Aorta (tissue), 5 donors: ENCODE measurements at places on chromosomes 4 and X. TPM values are rescaled to one million over a fixed set of nuclear protein-coding genes. Genes with fewer than 3 reads are reported as not detected.

GRCh38 chrX:149513825-149514428 lies 8.8 kb upstream of the IDS start:
- no peaks in the 10 kb centered on the region for H3K27me3 ChIP-seq
- H3K27ac ChIP-seq: no peak overlapping the region
- H3K4me3 ChIP-seq: no peak overlapping the region
- DNase-seq: no peak

DNA sequence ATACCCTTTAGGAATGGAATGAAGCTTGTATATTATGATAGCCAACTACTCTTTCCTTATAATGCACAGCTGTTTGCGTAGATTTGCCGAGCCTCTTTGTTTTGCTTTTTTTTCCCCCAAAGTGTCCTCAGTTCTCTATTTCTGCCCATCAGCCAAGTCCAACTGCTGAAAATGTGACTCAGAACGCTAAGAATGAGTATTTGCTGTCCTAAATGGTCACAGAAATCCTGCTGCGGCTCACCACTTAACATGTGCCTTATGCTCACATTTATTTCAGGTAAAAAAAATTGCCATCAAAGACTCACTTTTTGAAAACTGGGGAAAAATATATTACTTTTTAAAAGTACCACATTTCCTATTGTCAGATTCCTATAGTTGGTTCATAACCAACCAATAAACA lies 36.9 kb downstream of the GABRA4 start:
- no peak for DNase-seq
- H3K36me3 ChIP-seq: no peaks in the 10 kb centered on the region
- H3K4me1 ChIP-seq: no peaks in the 10 kb centered on the region
- no peaks in the 10 kb centered on the region for H3K27me3 ChIP-seq
- no peak overlapping the region for H3K27ac ChIP-seq

DRP2 gene
- polyA plus RNA-seq: 0.25 TPM

H2BW2 gene
- not detected for polyA plus RNA-seq

GRCh38 chr4:172666711-172667368 lies 501.8 kb upstream of the GALNT7 start:
- no peak overlapping the region for H3K4me3 ChIP-seq
- no peaks in the 10 kb centered on the region for H3K36me3 ChIP-seq
- H3K4me1 ChIP-seq: no peaks in the 10 kb centered on the region
- no peak overlapping the region for H3K27ac ChIP-seq

DNA sequence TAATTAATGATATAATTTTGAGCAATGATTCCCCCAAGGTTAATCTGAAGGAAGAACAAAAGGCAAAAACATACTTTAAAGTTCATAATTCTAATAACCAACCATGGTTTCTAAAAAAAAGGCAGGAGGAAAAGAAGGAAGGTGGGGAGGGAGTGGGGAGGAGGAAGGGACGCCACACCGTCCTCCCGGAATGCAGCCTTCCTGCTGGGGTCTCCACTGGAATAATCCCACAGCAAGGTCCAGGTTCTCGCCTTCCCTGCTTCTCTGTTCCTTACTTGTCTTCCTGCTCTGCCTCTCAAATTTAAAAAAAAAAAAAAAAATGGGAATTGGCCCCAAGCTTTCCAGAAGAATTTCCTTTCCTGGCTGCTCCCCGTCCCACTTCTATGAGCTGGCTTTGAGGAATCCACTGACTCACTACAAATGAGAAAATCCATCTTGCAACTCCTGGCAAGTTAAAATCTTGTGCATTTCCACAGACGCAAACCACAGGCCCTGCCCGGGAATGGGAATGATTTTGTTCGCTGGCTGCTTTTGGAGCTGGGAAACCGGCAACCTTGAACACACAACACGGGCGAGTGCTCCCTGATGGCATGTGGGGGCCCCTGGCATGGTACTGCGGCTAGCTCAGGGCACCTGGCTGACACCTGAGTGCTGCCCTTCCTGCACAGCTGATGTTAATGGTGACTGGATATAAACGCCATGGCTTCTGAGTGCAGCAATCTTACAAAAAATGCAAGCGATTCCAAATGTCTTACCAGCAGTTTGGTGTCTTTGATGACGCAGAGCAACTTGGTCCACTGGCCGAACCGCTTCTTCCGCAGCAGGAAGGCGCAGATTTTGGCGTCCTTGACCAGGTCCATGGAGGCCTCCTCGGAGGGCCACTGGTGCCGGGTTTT lies 97.0 kb downstream of the AFAP1 start:
- H3K27ac ChIP-seq: peak overlapping the region; percentile 99
- H3K27me3 ChIP-seq: no peaks in the 10 kb centered on the region
- no peaks in the 10 kb centered on the region for H3K36me3 ChIP-seq
- no peak overlapping the region for H3K4me3 ChIP-seq
- peaks cover 3% of the 10 kb centered on the region for H3K4me1 ChIP-seq

- no peak overlapping the region for H3K4me3 ChIP-seq
- no peaks in the 10 kb centered on the region for H3K27me3 ChIP-seq
- DNase-seq: no peak
These were observed 24.7 kb downstream of the RAB33A start for GRCh38 chrX:130196466-130196865.

DNA sequence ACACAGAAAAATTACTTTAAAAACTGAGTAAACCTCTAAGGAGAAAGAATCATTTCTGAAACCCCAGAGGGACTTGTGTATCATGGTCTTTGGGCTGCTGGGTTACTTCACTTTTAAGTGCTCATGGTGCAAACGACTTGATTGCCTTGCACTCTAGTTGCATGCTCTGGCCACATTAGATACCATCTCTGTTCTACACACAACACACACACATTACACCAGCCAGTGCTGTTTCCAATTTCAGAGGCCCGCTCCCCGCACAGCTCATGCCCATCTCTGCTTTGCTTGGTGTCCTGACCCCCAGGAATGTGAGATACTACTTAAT lies 2.1 kb downstream of the PPP3CA start:
- H3K36me3 ChIP-seq: no peaks in the 10 kb centered on the region
- no peaks in the 10 kb centered on the region for H3K4me1 ChIP-seq
- no peak overlapping the region for H3K27ac ChIP-seq
- no peak for DNase-seq

DNA sequence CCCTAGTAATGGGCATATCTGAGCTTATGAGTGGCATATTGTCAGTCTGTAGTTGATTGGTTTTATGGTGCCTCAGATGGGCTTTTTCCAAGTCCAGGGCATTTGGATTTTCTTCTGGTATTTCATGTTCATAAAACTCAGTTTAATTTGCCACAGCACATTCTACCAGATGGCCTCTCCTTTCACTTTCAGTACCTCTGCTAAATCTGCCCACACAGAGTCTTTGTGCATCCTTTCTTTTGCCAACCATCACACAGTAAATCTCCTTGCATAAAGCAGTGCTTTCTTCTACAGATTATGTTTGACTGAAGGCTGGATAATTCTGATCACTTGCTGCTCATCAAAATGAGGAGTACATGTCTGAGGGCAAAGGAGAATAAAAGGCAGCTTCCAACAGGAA lies 98.2 kb downstream of the HS6ST2 start:
- DNase-seq: no peak
- no peaks in the 10 kb centered on the region for H3K27me3 ChIP-seq
- H3K36me3 ChIP-seq: no peaks in the 10 kb centered on the region
- no peak overlapping the region for H3K4me3 ChIP-seq

CAPN6 gene
- polyA plus RNA-seq: 0.38 TPM

DNA sequence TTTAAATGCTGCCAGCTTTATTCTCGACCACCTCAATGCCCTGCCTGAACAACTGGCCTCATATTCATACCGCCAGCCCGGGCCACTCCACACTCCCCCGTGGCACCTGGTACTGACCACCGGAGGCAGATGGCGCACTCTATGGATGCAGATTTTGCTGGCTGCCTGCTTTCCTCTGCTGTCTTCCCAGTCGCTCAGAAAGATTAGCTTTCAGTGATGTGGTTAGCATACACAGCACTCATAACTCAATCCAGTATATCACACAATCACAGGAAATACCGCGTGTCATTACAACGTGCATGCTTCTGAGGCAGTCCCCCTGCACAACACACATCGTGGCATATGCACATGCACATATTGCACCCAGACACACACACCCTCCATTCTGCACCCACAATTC lies 147.2 kb upstream of the BCOR start:
- H3K4me3 ChIP-seq: no peak overlapping the region
- H3K4me1 ChIP-seq: no peaks in the 10 kb centered on the region
- H3K27me3 ChIP-seq: no peaks in the 10 kb centered on the region
- no peak for DNase-seq

C4orf50 gene
- polyA plus RNA-seq: not detected
